ENCODE measurements at places on chromosomes 12 and 14.

GRCh38 chr14:51500776-51501175 is 150.9 kb upstream of the FRMD6 start:
- no peak for DNase-seq

GRCh38 chr12:93126069-93126474 is 197.0 kb upstream of the EEA1 start:
- no peak for DNase-seq

- no peak for DNase-seq
These were observed 783.0 kb downstream of the TMEM121 start for GRCh38 chr14:106309423-106309822.

GRCh38 chr12:50057000-50057841 is at the start of gene ASIC1:
TSS of gene ASIC1 (plus strand) at chr12:50057596. CDS start at chr12:50058767, 1,171 bp downstream.
- DNase-seq: no peak

Data from T-helper 1 cell (primary cell).